ENCODE measurements at places on chromosomes 16 and 17.

GRCh38 chr17:45061606-45062205 is 589 bp downstream of the NMT1 start:
- DNase-seq, result no peak

GRCh38 chr17:47733674-47734410 is 806 bp downstream of the TBX21 start:
- no peak for DNase-seq

DNA sequence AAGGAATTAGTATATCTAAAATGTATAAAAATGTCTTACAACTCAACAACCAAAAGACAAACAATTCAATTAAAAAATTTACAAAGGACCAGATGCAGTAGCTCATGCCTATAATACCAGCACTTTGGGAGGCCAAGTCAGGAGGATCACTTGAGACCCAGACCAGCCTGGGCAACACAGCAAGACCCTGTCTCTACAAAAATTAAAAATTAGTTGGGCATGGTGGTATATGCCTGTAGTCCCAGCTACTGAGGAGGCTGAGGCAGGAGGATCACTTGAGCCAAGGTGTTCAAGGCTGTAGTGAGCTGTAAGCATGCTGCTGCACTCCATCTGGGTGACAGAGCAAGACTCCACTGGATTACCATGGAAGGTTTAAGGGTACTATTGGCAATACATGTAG is 33.8 kb downstream of the ZNRF1 start:
- no peak for DNase-seq

- DNase-seq, result no peak
These were observed 2.4 kb downstream of the PRPSAP2 start for GRCh38 chr17:18860161-18860972.

- DNase-seq, result no peak
These were observed 1.0 kb upstream of the SLC12A4 start for GRCh38 chr16:67969254-67970039.

GRCh38 chr16:22327446-22327775 is 30.2 kb downstream of the POLR3E start:
- DNase-seq, result no peak

DNA sequence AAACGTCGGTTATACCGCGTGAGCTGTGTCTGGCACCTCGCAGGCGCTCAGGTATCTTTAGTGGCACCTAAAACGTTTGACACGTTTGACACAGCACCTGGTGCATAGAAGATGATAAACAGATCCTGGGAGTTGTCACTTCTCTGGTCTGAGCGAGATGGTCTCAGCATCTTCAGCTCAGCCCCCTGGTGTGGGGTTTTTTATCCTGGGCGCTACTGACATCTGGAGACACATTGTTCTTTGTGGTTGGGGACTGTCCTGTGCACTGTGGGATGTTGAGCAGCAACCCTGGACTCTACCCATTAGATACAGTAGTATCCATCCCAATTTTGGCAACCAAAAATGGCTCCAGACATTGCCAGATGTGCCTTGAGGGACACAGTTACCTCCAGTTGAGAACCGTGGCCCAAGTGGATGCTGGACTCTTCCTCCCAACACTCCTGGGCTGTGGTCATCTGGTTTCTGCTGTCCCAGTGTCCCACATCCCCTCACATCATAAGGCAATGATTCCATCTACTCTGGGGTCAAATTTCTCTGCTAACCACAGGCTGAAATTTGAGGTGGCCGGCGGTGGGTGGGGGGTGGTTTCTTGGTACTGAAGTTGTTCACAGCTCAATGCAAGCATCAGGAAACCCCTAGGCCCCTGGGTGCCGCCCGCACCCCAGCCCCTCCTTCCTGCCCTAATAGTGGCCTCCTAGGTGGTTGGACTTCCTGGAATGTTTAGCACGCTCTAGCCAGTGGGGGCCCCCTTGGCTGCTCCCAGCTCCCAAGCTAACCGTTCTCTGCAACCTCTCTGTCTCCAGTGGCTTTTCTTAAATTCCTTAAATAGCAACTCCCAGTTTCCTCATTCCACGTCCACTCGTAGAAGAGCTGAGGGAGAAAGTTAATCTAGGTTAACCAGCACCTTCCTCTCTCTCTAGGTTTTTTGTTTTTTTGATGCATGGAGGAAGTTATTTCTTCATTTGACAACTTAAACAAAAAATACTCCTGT is 124.8 kb downstream of the ABCC1 start:
- no peak for DNase-seq

DNA sequence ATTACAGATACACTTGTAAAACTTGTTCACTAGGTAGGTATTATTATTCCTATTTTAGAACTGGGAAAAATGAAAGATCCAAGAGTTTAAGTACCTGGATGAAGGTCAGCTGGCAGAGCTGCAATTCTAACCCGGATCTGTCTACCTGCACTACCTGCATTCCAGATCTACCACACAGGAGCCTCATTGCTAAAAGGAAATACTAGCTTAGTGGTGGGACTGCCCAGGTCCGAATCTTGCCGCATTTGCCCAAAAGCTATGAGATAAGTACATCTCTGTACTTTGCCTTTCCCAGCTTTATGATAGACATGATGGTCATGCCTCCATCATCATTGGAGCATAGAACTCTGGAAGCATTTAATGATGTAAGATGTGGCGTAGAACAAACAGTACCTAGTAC is 36.8 kb upstream of the TEKT3 start:
- no peak for DNase-seq

All from stimulated activated CD8-positive, alpha-beta memory T cell treated with anti-CD3 and anti-CD28 coated beads, Interleukin-7, amount 100 ng/mL, for 4 hours (primary cell).